ENCODE measurements at places on chromosomes 5 and 9.
A peak's percentile ranks its signal among the peaks of the same experiment; 100 is the strongest.

DNA sequence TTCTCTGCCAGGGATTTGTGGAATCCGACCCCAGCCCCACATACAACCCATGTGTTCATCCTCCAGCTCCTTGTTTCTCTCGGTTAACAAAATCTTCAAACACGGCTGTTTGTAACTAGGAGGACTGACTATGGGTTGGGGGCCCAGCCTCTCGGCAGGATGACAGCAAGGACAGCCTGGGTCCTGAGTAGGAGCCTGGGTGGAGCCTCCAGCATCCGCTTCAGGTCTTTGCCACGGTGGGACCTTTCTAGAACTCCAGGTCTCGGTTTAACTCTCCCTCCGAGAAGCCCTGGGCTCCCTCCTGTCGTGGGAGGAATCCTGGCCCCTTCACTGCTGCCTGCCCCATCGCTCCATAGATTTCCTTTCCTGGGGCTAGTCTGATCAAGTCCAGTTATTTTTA, 248.5 kb downstream of the PBX3 start:
- no peak for DNase-seq

GRCh38 chr9:104835161-104835560, 71.2 kb downstream of the NIPSNAP3B start:
- no peak for DNase-seq

DNA sequence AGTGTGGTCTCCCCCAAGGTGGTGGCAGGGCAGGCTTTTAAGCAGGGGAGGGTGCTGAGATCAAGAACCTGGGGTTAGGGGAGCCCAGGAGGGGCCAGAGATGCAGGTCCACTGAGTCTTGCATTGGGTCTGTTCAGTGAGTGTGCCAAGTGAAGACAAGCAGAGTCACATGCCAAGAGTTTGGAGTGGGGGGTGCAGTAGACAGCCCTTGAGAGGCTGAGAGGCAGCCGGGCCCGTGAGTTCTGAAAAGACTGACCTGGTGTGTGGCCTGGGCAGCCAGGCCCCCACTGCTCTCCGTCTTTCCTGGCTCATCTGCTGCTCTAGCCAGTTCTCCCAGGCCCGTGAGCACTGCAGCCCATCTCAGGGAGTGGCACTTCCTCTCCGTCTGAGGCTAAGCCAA, 120.0 kb downstream of the DAB2IP start:
- no peak for DNase-seq

- no peak for DNase-seq
Measured at GRCh38 chr9:105683688-105684275, 10.6 kb upstream of the TMEM38B start.

DNA sequence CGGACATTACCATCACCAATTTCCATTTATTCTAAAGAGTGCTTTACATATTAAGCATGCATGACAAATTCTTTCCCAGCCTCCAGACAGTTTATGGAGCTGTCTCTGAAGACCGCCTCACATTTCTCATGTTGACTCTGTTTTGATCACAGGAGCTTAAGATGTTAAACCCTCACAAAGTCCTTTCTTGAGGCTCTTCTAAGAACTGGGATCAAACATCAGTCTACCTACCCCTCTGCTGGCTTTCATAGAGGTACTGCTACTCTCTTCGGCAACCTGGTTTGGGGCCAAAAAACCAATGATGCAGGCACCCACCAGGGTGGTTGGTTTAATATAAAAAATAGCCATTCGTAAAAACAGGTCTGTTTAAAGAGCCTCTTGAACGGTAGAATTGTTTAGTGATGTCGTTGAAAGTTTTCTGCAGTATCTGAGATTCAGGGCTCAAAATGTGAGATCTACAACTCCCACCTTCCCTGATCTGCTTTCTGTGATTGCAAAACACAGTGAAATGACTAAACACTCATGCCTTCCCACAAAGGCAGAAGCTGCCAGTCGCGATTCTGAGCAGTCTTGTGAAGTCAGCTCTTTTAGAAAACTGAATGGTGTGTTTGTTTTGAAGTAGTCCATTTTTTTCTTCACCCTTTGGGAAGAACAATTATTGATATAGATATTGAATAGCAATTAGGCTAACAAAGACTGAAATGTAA, 3.5 kb downstream of the RXFP3 start:
- no peak for DNase-seq

DNA sequence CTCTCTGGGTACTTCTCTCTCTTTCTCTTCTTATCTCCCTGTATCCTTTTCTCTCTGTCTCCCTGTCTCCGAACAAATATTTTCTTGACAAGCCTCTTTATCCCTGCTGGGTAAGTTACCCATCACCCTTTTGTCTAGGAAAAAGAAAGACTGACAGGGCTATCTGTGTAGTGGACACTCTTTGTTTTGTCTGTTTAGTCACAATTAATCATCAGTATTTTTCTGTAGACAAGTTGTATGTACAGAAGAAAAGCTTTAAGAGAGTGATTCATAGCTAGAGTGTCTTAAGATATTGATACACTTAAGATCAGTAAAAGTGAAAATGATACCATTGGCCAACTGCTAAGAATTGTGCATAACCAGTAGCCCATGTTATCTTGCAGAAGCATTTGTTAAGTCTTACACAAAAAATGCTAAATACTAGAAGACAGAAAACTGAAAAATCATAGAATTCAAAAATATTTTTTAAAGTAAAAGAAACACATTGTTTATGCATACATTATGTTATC, 1043.8 kb upstream of the EDIL3 start:
- no peak for DNase-seq

- DNase-seq = no peak
Measured at GRCh38 chr5:72101828-72102227, 5.4 kb upstream of the MAP1B start.

GRCh38 chr9:27655441-27655840, 82.2 kb upstream of the C9orf72 start:
- no peak for DNase-seq

GRCh38 chr9:105281272-105281671, 36.8 kb downstream of the SLC44A1 start:
- DNase-seq = no peak

DNA sequence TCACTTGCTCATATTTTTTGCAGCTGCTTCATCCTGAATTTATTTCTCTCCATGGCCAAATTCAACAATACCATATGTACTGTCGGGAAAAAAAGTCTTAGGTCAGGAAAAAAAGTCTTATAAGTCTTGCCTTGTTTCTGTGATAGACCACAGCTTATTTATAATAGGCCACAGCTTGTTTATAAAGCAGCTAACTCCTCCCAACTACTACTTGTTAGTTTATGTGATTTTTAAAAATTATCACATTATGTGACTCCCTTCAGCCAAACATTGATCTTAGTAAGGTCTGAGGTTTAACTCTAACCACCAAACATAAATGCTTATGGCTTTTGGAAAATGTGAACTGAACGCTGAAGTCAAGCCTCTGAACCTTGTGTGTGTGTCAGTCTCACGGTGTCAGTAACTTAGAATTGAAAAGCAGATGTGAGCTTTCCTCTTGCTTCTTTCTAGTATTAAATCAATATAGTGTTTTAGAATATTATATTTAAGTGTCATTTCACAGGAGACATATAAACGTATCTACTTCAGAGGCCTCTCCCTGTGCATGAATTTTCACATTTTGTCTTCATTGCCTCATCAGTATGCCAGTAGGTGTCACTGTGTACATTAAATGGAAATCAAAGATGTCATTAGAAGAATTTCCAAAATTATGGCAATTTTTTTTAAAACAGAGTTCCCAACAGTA, 51.3 kb downstream of the SNX24 start:
- peak; percentile 6 for DNase-seq

- DNase-seq = no peak
Measured at GRCh38 chr5:111122398-111122797, 30.2 kb downstream of the WDR36 start.

DNA sequence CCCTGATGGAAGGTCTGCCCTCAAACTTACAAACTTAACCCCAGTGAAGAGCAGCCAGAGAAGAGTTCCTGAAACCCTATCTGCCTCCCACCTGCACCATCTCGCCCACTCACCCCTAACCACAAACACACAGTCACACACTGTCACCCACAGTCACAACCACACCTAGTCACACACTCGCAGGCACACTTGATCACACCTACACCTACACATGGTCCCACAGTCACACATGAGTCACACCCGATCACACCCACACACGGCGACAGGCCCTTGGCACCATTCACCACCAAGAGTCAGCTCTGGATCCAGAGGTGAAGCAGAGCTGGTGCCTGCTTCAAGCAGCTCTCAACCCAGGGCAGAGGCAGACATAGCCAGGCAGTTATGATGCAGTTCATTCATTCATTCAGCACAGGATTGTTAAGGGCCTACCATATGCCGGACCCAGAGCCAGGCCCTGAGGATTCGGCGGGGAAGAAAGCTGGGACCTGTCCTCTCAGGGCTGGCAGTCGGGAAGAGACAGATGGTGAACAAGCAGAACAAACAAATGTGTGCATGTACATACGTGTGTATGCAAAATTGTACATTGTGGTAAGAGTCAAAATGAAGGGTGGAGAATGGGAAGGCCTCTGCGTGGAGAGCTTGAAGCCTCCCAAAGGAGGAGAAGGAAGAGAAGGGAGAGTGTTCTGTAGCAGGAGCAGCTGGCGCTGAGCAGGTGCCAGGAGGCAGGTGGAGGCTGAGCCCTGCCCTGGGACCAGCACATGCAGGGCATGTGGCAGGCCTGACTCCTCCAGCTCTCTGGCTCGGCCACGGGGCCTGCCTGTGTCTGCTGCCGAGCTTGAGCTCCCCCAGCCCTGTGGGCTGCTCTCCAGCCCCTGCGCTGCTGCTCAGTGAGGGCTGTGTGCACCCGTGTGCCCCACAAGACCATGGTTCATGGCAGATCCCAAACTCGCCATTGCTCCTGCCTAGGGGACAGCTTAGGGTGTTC, 6.4 kb downstream of the TSPAN17 start:
- DNase-seq = peak; percentile 48
